ENCODE measurements at places on chromosomes 12 and 14.

DNA sequence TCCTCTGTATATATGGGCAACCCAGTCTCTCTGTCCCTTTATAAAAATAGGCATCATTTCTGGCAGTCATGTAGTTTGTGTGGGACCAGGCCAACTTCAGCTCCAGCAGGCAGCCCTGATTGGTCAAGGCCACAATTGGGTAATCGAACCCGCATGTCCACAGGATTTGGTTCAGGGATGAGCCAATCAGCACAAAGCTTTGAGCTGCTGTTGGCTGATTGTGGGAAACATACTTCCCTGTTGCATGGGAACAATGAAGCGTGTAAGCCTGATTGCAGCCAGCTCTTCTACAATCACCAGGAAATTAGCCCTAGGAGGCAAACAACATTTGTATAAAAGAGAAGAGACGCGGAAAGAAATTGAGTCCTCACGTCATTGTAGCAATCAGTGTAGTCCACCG, 328.6 kb downstream of the PCNX1 start:
- DNase-seq = no peak

- no peak for DNase-seq
Observed at GRCh38 chr14:64208981-64209380, 85.2 kb downstream of the ESR2 start.

DNA sequence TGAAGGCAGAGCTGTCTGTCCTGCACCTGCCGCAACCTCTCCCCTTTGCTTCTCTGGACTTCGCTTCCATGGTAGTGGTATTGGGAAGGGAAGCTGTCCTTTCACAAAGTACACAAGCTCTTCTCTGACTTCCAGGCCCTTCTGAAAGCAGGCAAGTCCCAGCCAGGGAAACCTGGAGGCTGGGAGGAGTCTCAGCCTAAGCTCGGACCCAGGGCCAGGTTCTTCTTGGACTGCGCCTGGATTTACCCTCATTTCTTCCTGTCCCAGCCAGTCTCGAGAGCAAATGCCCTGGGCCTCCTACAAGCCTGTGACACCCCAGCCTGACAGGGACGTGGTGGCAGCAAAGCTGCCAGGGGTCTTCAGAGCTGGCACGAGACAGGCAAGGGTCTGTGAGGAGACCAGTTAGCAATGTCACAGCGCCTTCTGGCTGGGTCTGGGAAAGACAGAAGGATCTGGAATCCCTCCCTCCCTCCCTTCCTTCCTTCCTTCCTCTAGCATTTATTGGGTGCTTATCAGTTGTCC, 22.4 kb downstream of the ISCA2 start:
- DNase-seq = no peak

- DNase-seq = no peak
Observed at GRCh38 chr12:12665194-12665593, 30.8 kb downstream of the GPR19 start.

- no peak for DNase-seq
Observed at GRCh38 chr14:100849115-100849781, 23.3 kb downstream of the MEG3 start.

- DNase-seq = no peak
Observed at GRCh38 chr14:68074765-68075381, 255.3 kb downstream of the RAD51B start.

GRCh38 chr14:35374263-35374712, 30.3 kb downstream of the NFKBIA start:
- DNase-seq = no peak

DNA sequence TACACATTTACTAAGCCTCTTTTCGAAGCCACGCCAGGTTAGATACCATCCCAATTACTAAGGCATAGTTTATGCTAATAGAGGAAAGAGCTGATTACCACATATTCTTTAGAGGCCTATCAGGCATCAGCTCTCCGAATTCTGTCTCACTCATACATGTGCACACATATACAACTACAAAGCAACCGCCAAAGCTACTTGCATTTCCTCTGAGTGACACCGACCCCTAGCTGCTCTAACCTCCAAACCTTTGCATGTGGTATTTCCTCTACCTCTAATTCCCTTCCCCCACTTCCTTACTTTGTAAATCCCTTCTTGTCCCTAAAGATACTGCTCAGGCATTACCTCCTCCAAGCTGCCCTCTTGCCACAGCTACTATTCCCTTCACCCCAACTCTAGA, 107.2 kb downstream of the DUSP6 start:
- DNase-seq = no peak

- DNase-seq = no peak
Observed at GRCh38 chr14:37384870-37385596, 187.3 kb downstream of the MIPOL1 start.

DNA sequence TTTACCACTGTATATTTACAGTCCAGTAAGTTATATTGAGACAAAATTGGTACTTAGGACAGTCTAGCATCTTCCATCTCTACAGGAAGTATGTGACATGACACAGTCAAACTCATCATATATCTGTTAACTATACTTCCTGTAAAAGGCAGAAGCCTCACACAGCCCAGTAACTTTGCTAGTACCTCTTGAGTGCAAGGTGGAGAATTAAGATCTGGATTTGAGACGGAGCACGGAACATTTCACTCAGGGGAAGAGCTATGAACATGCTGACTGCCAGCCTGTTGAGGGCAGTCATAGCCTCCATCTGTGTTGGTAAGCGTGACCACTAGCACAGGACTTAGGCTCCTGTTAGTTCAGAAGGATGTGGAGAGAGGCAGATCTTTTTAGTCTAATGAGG, 333.7 kb upstream of the OR4E1 start:
- no peak for DNase-seq

DNA sequence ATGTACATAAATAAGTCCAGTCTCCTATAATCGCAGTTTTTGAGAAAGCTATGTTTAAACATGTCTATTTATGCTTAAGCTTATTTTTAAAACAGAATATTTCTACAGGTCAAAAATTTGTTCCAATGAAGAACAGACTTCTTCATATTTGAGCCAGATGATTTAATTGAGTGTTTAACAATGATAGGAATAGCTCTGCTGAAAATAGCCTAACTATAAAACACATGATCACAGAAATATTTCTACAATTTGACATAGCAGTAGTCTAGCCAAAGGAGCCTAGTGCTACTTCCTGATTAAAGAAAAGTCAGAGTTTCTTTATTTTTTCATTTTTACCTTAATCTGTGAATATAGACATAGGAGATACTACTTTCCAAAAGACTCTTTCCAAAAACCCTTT, 29.4 kb downstream of the DCP1B start:
- no peak for DNase-seq

DNA sequence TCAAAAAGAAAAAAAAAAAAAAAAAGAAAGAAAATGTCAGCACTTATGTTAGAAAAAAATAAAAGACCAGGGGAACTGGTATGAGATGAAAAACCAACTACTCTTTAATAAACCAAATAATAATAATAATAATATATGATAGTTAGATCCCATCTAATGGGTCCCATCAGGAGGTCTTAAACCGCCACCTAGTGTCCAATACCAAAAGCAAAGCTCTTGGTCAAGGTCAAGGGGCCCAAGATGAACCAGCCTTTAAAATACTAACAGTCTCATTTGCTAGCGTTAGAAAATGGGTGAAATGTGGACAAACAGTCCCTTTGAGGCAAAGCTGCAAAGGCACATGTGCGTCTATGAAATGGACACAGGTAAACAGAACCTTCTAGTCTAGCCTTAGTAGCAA, 12.3 kb downstream of the BRAP start:
- no peak for DNase-seq

- DNase-seq = no peak
Observed at GRCh38 chr12:91492648-91493047, 310.0 kb upstream of the DCN start.

DNA sequence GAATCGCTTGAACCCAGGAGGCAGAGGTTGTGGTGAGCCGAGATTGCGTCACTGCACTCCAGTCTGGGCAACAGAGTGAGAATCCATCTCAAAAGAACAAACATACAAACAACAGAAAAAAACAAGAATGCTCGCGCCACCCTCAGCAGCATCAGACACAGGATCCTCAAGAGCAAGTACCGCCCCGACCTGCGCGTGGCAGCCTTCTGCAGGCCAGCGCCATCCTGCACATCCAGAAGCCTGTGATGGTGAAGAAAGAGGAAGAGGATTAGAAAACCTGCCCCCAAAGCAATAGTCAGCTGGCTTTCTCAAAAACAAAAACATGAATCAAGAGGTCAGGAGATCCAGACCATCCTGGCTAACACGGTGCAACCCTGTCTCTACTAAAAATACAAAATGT, 30.0 kb upstream of the EID3 start:
- DNase-seq = no peak

GRCh38 chr12:108299516-108299915, 39.6 kb downstream of the CMKLR1 start:
- no peak for DNase-seq

DNA sequence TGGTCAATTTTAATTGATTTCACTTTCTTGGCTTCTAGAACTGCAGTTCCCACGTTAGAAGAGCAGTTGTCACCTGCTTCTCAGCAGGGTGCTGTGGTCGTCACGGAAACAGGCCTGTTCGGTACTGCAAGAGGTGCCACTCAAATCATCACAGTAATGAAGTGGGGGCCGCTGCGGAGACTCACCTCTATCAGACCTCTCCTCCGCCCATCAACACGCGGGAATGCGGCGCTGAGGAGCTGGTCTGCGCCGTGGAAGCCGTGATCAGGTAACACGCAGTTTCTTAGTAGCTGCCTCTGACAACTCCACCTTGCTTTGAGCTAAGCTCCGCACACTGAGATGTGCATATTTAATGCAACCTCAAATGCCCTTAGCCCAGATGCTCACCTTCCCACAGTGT, 107.2 kb downstream of the UNC79 start:
- DNase-seq = no peak
